Left cardiac atrium (tissue), 4 donors: ENCODE measurements at places on chromosomes 4 and X. TPM values are rescaled to one million over a fixed set of nuclear protein-coding genes. Genes with fewer than 3 reads are reported as not detected.

Gene MAGEA1
- total RNA-seq = not detected

Gene COL4A5
- total RNA-seq = 23.9 TPM

Gene BMX
- total RNA-seq = 16.8 TPM

DNA sequence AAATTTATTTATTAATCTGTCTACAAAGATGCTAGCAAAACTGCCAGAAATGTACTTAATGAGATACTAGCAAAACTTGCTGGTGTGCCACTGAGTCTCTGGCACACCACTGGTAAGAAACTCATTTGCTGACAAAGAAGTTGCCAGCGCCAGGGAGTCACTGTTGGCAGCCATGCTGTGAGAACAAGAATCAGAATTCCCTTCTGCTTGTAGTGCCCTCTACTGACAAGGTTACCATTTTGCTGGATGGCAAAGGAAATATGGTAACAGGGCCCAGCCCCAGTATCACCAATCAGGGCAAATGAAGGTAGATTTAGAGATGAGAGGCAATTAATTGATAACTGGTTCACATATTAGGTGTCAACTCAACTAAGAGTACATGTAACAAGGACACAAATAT is 750.1 kb upstream of the ADGRL3 start:
- no peak for DNase-seq
